LoVo (cell line): ENCODE measurements at places on chromosomes 11 and 22.

DNA sequence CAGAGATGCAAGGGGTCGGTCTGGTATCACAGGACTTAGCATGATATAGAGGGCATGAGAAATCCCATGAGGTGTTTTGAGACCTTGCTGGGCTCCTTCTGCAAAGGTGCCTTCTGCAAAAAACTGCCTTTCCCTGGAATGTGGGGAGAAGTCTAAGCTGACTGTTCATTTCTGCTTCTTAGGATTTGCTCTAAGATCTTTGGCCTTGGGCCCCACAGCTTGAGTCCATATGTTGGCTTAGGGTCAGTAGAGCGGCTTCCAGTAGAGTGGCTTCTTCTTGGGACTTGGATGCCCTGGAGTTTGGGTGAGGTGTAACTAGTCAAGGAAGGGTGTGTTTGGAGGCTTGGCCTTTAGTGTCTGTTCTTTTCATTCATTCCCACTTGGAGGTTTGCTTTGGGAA is 37.0 kb downstream of the AMPD3 start:
- DNase-seq, result no peak

DNA sequence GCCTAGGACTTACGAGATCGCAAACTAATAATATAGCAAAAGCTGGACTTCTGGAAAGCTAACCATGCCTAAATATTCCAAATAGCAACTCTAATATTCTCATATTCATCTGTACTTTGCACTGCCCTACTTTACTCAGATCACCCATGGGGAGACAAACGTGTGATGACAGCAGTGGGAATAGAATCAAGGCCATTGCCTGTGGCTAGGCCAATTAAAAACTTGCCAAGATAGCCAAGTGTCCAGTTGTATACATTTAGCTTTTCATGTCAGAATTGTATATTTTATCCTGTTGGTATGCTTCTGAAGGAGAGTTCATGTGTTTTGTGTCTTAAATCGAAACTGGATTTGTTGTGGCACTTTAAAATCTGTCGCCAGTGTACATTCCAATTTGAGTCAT is 1.2 kb upstream of the CEP126 start:
- no peak for DNase-seq

GRCh38 chr11:69670158-69670845 is 4.9 kb downstream of the LTO1 start:
- DNase-seq, result peak; percentile 79

DNA sequence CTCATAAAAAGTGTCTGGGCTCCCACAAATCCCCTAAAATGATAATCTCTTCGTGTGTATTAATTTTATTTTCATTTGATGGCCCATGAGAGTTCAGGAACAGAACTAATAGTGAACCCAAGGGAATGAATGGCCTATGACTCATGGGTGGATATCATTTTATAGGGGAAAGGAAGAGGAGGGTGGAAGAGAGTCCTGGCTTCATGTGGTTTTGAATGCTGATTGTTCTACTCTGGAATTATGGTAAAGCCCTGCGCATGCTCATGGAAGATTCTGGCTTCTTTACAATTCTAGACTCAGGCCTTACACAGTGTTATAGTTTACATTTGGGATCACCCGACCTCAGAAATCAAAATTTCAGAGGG is 35.2 kb downstream of the MAML2 start:
- peak; percentile 89 for DNase-seq

DNA sequence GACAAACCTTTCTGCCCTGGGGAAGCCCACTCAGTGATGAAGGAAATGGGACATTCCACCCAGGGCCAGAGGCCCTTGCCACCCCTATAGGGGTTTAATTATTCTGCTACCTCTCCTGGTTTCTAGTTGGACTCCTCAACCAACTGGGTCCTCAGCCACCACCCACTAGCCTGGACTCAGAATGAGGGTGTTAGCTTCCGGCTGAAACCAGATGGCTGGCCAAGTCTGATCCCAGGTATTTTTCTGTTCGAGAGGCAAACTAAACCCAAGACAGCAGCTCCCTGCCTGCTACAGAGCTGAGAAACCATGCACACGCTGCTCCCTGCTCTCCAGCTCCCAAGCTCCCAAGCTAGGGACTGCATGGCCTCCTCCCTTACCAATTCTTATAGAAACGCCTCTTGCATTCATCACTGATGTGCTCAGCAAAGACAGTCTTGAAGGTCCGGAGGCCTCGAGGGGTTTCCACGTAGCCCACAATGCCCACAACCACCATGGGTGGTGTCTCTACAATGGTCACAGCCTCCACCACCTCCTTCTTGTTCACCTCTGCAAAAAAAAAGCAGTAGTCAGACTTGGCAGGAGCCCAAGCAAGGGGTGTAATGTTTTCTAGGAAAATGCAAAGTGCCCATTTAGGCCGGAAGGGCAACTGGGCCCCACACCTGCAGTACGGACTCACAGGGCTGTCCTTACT is 2.2 kb downstream of the RPL3 start:
- DNase-seq, result no peak

- no peak for DNase-seq
Measured at GRCh38 chr11:6542727-6543126, 45.6 kb downstream of the DNHD1 start.

GRCh38 chr11:131073167-131073566 is 156.9 kb upstream of the SNX19 start:
- DNase-seq, result no peak

DNA sequence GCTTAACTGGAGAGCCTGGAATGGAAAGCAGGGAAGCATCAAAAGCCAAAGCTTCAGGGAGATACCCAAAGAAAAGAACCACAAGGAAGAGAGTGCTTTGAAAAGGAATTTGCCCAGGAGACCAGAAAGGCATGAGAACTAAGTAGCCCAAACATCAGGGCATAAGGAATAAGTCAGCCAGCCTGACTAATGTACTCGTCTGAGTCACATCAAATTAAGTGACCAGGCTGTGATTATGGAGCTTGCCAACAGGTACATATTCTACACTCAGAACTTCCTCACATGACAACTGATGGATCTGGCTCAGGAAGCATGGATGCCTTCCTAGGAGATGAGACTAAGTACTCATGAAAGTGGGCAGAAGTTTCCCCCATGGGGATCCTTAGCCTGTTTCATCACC is 366.7 kb downstream of the BUD13 start:
- DNase-seq, result no peak

GRCh38 chr11:14082338-14082737 is 119.8 kb downstream of the SPON1 start:
- no peak for DNase-seq

GRCh38 chr11:57251037-57251436 is 14.0 kb upstream of the APLNR start:
- DNase-seq, result no peak

- no peak for DNase-seq
Measured at GRCh38 chr22:35467681-35468434, 67.9 kb downstream of the MCM5 start.
